Stimulated activated CD8-positive, alpha-beta memory T cell treated with anti-CD3 and anti-CD28 coated beads, Interleukin-2, amount 100 ng/mL, for 1 hour (primary cell): ENCODE measurements at places on chromosomes 5 and 9.

DNA sequence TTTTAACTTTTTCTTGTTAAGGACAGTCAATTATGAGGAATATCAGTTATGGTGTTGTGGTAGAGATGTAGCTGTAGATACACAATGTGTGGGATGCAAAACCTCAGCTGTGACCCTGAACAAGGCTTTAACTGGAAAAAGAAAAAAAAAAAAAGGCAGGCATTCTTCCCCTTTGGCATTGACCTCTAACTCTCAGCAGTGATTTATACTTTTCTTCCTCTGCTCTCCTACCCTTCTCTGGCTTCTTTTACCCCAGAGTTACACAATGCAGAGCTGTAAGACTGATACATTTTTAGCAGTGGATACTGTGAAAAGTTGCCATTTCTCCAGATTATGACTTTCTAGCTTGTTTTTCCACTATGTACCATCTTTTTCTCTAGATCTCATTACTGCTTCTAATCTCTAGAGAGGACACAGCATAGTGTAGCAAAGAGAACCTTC is 2.0 kb downstream of the CTNNAL1 start:
- DNase-seq, result no peak

GRCh38 chr9:136399176-136400037 is 563 bp downstream of the SNAPC4 start:
- no peak for DNase-seq

GRCh38 chr5:68821056-68821455 is 272.8 kb upstream of the SLC30A5 start:
- no peak for DNase-seq

DNA sequence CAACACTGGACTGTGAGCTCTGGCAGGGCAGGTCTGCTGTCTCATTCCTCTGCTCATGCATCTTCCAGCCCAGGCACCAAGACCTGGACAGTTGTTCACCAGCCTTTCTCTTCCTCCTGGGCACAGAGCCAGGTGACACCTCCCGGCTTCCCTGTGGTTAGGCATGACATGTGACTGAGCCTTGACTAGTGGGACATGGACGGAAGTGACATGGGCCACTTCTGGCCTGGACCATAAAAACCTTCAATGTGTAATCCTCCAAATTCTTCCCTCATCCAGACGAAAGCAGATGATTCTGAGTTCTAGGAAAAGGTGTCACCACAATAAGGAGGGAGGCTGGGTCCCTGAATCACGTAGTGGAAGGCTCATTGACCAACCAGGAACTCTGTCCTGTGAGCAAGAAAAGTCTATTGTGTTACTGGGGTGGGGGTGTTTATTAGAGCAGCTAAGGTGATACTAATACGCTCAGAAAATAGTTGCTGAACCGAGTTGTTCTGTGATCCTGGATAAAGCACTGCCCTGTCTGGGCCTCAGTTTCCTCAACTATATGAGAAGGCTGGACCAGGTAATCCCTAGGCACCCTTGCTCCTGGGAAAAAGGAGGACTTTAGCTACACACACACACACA is 26.6 kb upstream of the CRB2 start:
- no peak for DNase-seq

DNA sequence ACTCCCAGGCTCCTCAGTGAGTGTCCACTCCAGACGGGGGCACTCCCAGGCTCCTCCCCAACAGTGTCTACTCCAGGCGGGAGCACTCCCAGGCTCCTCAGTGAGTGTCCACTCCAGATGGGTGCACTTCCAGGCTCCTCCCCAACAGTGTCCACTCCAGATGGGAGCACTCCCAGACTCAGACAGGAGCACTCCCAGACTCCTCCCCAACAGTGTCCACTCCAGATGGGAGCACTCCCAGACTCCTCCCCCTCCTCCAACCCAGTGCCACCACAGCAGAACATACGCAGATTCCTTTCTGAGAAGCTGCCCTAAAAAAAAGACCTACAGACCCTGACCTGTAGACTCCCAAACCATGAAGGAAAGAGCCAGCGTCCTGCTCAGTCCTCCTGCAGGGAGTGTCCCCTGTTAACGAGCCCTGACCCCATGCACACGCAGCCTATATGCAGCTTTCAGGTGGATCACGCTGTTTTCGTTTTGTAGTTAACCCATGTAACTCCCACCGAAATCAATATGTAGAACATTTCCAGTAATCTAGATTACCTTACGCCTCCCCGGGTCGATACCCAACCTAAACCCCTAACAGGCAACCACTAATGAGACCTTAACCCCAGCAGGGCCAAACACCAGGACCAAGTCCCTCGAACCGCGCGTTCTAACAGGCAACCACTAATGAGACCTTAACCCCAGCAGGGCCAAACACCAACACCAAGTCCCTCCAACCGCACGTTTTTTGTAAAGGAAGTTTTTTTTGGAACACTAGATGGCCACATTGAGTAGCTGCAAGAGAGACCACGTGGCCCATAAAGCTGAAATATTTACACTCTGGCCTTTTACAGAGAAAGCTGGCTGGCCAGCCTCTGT is 15.7 kb downstream of the PNPLA7 start:
- no peak for DNase-seq

- DNase-seq, result no peak
These were observed 43.5 kb downstream of the LPAR1 start for GRCh38 chr9:110994771-110995241.

DNA sequence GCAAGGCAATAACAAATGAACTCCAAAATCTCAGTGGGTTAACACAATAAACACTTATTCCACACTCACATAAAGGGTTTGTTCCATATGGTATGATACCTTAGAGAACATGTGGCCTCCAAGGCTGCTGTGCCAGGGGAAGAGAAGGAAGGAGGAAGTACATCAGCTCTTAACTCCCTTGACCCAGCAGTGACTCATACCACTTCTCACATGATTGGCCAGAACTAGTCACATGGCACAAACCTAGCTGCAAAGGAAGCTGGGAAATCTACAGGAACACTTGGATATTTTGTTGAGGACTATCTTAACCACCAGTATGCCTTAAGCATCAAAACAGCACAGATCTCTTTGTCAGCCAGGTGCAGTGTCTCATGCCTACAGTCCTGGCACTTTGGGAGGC is 99.3 kb downstream of the SLIT3 start:
- DNase-seq, result no peak

DNA sequence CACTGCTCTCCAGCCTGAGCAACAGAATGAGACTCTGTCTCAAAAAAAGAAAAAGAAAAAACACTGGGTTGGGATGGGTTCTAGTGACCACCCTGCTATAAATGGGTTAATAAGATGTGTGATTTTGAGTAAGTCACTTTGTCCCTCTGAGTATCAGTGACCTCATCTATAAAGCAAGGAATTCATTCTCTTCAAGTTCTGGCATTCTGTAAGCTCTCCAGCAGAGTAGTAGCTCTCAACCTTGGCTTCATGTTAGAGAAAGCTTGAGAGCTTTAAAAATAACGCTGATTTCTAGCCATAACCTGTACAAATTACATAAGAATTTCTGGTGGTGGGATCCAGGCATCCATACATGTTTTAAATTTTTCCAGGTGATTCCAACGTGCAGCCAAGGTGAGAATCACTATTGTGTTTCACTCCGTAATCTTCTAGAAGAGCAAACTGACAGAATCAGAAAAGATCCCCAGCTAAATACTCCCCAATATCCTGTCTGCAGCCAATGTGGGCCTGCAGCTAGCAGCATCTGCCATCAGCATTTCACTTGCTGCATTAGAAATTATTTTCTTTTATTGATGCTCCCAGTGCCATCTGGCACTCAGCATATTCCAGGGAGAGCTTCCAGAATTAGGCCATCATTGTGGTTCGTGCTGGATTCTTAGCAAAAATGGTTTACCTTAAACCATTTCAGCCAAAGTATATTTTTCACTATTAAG is 109.4 kb downstream of the FEM1C start:
- DNase-seq, result no peak

- no peak for DNase-seq
These were observed 94.1 kb upstream of the SNX2 start for GRCh38 chr5:122680623-122681350.

DNA sequence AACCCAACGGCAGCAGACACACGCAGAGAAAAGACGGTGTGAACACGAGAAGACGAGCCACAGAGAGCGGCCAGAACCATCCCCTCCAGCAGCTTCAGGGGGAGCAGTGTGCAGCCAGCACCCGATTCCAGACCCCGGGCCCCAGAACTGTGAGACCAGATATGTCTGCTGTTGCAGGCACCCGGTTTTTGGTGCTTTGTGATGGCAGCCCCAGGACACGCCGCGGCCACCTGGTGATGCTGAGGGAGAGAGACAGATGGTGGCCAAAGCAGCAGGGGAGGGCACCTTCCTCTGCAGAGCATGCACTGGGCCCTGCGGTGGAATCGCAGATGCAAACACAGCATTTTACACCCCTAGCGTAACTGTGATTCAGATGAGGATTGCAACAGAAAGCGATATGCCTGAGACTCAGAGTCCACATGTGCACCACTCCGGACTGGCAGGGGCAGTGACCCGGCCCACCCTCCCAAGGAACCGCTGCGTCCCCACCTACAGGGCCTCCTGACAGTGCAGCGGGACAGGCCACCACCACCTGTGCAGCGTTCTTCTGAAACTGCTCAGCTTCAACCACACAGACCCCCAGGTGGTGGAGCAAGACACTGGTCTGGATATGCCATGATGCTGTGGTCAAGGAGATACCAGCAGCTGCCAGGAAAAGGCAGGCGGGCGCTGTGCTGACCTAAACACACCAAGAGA is 24.0 kb downstream of the ZDHHC11B start:
- DNase-seq, result no peak

- DNase-seq, result no peak
These were observed 579 bp upstream of the FAM78A start for GRCh38 chr9:131276891-131277286.

- DNase-seq, result no peak
These were observed 1287.7 kb upstream of the CDH6 start for GRCh38 chr5:29905626-29906353.

- DNase-seq, result no peak
These were observed 830.4 kb upstream of the ZNF608 start for GRCh38 chr5:125576822-125577221.

GRCh38 chr5:119678351-119679028 is 49.1 kb downstream of the FAM170A start:
- no peak for DNase-seq

DNA sequence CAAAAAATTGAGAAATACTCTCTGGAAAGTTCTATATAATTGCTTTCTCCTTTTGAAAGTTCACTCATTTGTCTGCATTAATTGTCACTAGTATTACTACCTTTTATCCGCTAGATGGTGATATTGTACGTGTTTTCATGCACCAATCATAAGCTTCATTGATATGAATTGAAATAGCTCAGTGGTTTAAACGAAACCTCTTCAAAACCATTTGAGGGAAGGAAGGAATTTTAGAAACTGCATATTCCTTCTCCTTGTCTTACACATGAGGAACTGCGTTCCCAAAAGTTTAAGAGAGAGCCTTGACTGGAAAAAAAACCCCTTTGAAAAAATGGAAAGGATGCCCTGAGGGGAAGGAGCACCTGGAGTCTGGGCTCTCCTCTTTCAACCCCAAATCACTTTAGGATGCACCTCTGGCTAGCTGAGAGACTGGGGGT is 98.6 kb downstream of the YTHDC2 start:
- no peak for DNase-seq

GRCh38 chr9:98635374-98635773 is 73.4 kb downstream of the GABBR2 start:
- no peak for DNase-seq

- no peak for DNase-seq
These were observed 31.7 kb downstream of the ZDHHC21 start for GRCh38 chr9:14661421-14662059.

GRCh38 chr5:91487420-91487819 is 104.3 kb upstream of the ARRDC3 start:
- DNase-seq, result no peak

DNA sequence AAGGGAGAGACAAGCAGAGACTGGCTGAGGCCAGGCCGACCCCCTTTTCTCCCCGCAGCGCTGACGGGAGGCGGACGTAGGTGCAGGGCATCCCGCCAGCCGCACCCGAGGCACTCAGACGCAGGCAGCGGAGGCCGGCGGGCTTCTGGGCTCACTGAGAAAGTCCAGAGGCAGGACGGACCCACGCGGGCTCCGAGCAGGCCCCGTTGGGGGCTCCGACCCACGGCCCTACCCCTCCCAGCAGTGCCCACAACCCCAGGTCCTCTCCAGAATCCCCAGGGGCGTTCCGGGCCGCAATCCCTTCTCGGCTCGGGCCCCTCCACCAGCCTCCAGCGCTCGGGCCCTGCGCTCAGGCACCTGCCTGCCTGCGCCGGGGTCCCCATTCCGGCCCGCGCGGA is 543 bp downstream of the MTMR12 start:
- peak; percentile 13 for DNase-seq

- no peak for DNase-seq
These were observed 258.3 kb upstream of the ADAMTSL1 start for GRCh38 chr9:18215626-18216025.

- no peak for DNase-seq
These were observed 106.1 kb upstream of the CDH9 start for GRCh38 chr5:27144456-27144855.

DNA sequence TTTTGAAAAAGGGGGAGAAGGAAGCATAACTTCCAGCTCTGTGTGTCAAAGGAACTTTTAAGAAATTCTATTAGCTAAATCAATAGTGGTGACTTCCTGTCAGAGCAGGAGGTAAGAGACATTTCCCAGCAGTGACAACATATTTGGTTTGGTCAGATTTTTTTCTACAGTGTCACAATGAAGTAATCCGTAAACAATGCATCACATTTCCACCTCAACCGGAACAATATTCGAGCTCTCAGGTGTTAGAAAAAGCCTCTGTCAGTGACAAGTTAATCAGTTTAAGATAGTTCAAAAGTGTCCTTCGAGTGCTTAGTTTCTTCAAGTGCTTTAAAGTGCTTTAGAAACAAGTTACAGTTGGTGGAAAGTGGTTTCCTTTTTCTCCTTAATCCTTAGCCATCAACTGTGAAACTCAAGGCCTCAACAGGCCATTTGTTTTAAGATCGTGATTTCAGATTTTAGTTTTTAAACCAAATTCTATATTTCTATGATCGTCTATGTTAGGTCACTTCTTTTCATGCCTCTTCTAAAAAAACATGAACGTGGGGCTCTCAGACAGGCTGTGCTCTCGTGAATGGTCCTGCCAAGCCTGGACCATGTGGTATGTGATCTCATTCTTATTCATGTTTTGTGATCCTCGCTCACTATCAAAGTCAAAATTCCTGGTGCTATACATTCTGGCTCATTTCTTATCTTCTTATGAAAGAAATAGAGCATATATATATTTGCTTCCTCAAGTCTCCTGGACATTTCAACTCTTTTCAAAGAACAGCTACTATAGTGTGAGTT is 181.9 kb upstream of the HMHB1 start:
- DNase-seq, result no peak

GRCh38 chr5:61931236-61931635 is 374.8 kb upstream of the KIF2A start:
- DNase-seq, result no peak

GRCh38 chr5:31751610-31752009 is 112.7 kb downstream of the PDZD2 start:
- DNase-seq, result no peak

- no peak for DNase-seq
These were observed 277.6 kb upstream of the TNC start for GRCh38 chr9:115395511-115396021.

- DNase-seq, result no peak
These were observed 4.6 kb upstream of the ANP32B start for GRCh38 chr9:97978371-97979130.
